Activated T-helper 2 cell treated with anti-CD3 and anti-CD28 coated beads, Interferon-gamma antibody, Interleukin-2, Interleukin-4, amounts not matched to agents 10 μg/mL and 5 μg/mL and 100 μg/mL, durations not matched to agents 14 hours and 24 hours and 36 hours (primary cell): ENCODE measurements at places on chromosomes 16 and 17.

GRCh38 chr17:69757688-69758430 lies 317.2 kb upstream of the KCNJ16 start:
- no peaks in the 10 kb centered on the region for H3K27me3 ChIP-seq
- H3K4me3 ChIP-seq, result no peak overlapping the region
- no peak for DNase-seq
- H3K27ac ChIP-seq, result no peak overlapping the region
- peaks cover 25% of the 10 kb centered on the region for H3K4me1 ChIP-seq
- peaks cover under 1% of the 10 kb centered on the region for H3K36me3 ChIP-seq

DNA sequence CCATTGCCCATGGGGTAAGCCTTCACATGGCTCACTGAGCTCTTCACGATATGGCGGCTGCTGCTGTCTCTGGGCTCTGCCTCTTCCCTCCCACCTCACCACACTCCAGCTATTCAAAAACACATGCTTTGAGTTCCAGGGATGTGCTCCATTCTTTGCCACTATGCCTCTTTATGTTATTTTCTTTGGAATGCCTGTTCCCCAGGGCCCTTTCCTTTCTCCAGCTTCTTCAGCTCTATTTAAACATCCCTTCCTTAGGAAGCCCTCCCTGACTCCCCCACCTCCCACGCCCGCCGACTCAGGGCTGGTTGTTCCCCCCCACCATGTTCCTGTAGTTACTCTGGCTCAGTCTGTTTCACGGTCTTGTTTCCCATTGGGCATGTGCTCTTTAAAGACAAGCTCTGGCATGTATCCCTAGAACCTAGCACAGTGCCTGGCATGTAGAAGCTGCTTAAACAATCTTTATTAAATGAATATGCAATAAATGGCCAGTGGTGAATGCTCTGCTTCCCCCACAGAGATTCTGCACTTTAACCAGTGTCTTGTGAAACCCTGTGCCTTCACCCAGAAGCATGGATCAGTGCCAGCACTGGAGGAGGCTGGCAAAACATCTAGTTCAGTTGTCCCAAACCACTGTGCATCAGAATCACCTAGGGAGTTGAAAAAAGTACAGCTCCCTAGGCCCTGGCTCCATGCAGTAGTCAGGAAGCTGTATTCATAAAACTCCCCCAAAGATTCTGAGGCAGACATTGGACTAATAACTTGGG lies 6.9 kb downstream of the MYCBPAP start:
- peaks cover 25% of the 10 kb centered on the region for H3K4me1 ChIP-seq
- no peak for DNase-seq
- H3K4me3 ChIP-seq, result no peak overlapping the region
- H3K27ac ChIP-seq, result no peak overlapping the region

- H3K27ac ChIP-seq, result no peak overlapping the region
- DNase-seq, result no peak
- peaks cover 37% of the 10 kb centered on the region for H3K36me3 ChIP-seq
- H3K27me3 ChIP-seq, result no peaks in the 10 kb centered on the region
- peaks cover 14% of the 10 kb centered on the region for H3K4me1 ChIP-seq
Measured at GRCh38 chr17:62001105-62001504, 64.0 kb downstream of the MED13 start.

DNA sequence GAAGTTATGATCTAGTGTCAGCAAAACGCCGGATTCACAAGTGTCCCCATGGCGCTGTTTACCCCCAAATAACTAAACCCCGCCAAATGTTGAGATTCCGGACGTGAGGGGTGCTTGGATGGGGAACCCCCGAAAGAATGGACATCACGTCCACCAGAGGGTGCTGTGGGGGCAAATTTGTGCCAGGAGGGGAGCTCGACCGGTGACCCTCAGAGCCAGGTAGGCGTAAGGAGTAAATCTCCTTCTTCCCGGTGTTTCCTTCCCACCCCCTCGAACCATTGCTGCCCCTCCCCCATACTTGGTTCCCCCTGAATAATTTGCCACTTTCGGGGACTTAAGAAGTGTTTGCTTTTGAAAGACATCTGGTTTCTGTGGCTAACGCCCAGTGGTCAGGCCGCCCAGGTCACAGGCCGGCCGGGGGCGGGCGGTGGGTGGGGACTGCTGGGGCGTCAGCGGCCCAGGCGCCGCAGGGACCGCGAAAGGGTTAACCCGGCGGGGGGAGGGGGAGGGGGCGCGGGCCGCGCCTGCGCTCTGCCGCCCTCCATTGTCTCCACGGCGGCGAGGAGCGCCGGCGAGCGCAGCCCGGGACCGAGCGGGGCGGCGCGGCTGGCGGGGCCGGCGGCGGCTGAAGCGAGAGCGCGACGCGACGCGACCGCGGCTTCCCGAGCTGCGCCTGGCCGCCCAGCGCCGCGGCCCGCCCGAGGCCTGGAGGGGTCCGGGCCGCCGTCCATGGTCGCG lies at the start of gene ZNRF1:
TSS of gene ZNRF1 (plus strand) at position 544 of the 738 bp plus-strand sequence. CDS start 648 bp downstream, outside the sequence.
- peak within 1 kb of the TSS; percentile 86 for H3K4me3 ChIP-seq
- peak within 1 kb of the TSS; percentile 80 for H3K27ac ChIP-seq
- H3K36me3 ChIP-seq, result peaks cover 29% of the 10 kb centered on the region
- peaks cover 16% of the 10 kb centered on the region for H3K27me3 ChIP-seq
- peak; percentile 67 for DNase-seq

DNA sequence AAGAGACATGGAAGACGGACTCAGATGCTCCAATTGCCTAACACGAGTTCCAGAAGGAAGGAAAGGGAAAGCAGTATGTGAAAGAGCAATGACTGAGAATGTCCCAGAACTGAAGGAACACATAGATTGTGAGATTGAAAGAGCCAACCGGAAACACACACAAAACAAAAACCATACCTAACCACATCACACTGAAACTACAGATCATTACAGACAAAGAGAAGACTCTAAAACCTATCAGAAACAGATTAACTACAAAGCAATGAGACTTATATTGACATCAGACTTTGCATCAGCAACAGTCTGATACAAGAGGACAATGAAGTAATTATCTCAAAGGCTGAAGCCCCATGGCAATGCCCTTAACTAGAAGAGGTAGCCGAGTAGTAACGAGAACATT lies 45.6 kb upstream of the CLEC18B start:
- no peaks in the 10 kb centered on the region for H3K27me3 ChIP-seq
- H3K4me3 ChIP-seq, result no peak overlapping the region
- no peak for DNase-seq
- no peak overlapping the region for H3K27ac ChIP-seq
